Metanephros (tissue), 2 donors: ENCODE measurements at places on chromosomes 6 and 20. TPM values are rescaled to one million over a fixed set of nuclear protein-coding genes. Genes with fewer than 3 reads are reported as not detected.

CGA gene
- total RNA-seq = 0.35 TPM

DBNDD2 gene
- total RNA-seq = 12.9 TPM

TRIM15 gene
- total RNA-seq = 0.47 TPM

GPR6 gene
- not detected for total RNA-seq

NKX2-2 gene
- not detected for total RNA-seq

TMC2 gene
- not detected for total RNA-seq

KCNS1 gene
- total RNA-seq = 0.76 TPM

JPH2 gene
- total RNA-seq = 22.8 TPM

PLA2G7 gene
- total RNA-seq = 2.0 TPM

VNN1 gene
- 0.35 TPM for total RNA-seq

CLIC1 gene
- total RNA-seq = 227 TPM

FAM217B gene
- total RNA-seq = 15.4 TPM

FAM209A gene
- not detected for total RNA-seq

ADGRB3 gene
- total RNA-seq = 8.0 TPM

MYB gene
- total RNA-seq = 4.4 TPM

OOEP gene
- not detected for total RNA-seq

HDGFL1 gene
- not detected for total RNA-seq

KAT14 gene
- total RNA-seq = 12.4 TPM

PRSS35 gene
- 21.8 TPM for total RNA-seq

RIPOR2 gene
- total RNA-seq = 18.2 TPM

TUBB1 gene
- total RNA-seq = 5.8 TPM

TAGAP gene
- total RNA-seq = 3.3 TPM

LGSN gene
- 0.41 TPM for total RNA-seq

KIF3B gene
- 28.8 TPM for total RNA-seq

THEMIS gene
- total RNA-seq = 0.18 TPM

NXT1 gene
- 25.2 TPM for total RNA-seq

VAPB gene
- total RNA-seq = 26.2 TPM

RAET1L gene
- total RNA-seq = not detected

TMEM200A gene
- total RNA-seq = 22.4 TPM

AGPAT1 gene
- total RNA-seq = 29.7 TPM

VGLL2 gene
- total RNA-seq = 3.4 TPM

SLCO4A1 gene
- 7.5 TPM for total RNA-seq

SEL1L2 gene
- not detected for total RNA-seq

LAMA4 gene
- total RNA-seq = 127 TPM

HLA-E gene
- 202 TPM for total RNA-seq

PLCB4 gene
- total RNA-seq = 22.1 TPM

LKAAEAR1 gene
- 1.1 TPM for total RNA-seq

C20orf141 gene
- total RNA-seq = not detected

TCF21 gene
- 73.6 TPM for total RNA-seq

SIRPD gene
- 0.12 TPM for total RNA-seq

SLC26A8 gene
- 0.29 TPM for total RNA-seq

HLA-DQA2 gene
- 1.3 TPM for total RNA-seq

ADGRF4 gene
- 0.18 TPM for total RNA-seq

SYCP2L gene
- 3.7 TPM for total RNA-seq

COL12A1 gene
- total RNA-seq = 261 TPM

DOK5 gene
- 13.8 TPM for total RNA-seq

DEFB132 gene
- total RNA-seq = 0.18 TPM

ZC2HC1B gene
- 0.93 TPM for total RNA-seq

ZNF165 gene
- total RNA-seq = 3.0 TPM

CLIC5 gene
- 67.4 TPM for total RNA-seq

SPATA25 gene
- 4.7 TPM for total RNA-seq

PPIL6 gene
- 11.7 TPM for total RNA-seq

BPIFB4 gene
- total RNA-seq = not detected

EFCAB8 gene
- not detected for total RNA-seq

ZDHHC14 gene
- 21.7 TPM for total RNA-seq

BPI gene
- 6.4 TPM for total RNA-seq

SNAP91 gene
- 2.3 TPM for total RNA-seq
